ENCODE measurements at places on chromosomes 4 and X. TPM values are rescaled to one million over a fixed set of nuclear protein-coding genes. Genes with fewer than 3 reads are reported as not detected.

DUSP9 gene
- not detected for total RNA-seq

CNKSR2 gene
- total RNA-seq: not detected

EGFL6 gene
- not detected for total RNA-seq

GCNA gene
- 4.2 TPM for total RNA-seq

MAOB gene
- total RNA-seq: not detected

RNF128 gene
- total RNA-seq: not detected

FAM47E gene
- total RNA-seq: not detected

LNX1 gene
- total RNA-seq: not detected

ANK2 gene
- total RNA-seq: 1.8 TPM

CYP4V2 gene
- 10.8 TPM for total RNA-seq

TMEM184C gene
- total RNA-seq: 17.6 TPM

MID1 gene
- 1.6 TPM for total RNA-seq

TMPRSS11B gene
- total RNA-seq: not detected

SATL1 gene
- not detected for total RNA-seq

PHEX gene
- not detected for total RNA-seq

STAP1 gene
- total RNA-seq: 111 TPM

HEPH gene
- not detected for total RNA-seq

APBB2 gene
- 88.5 TPM for total RNA-seq

DIPK2B gene
- not detected for total RNA-seq

FGF5 gene
- total RNA-seq: 0.07 TPM

CXCL3 gene
- not detected for total RNA-seq

TMEM35A gene
- not detected for total RNA-seq

GIMD1 gene
- total RNA-seq: not detected

DCAF8L2 gene
- not detected for total RNA-seq

GABRE gene
- total RNA-seq: not detected
